ENCODE measurements at places on chromosomes 6 and 20.

GRCh38 chr6:145138469-145139139 lies 596.7 kb downstream of the EPM2A start:
- no peaks in the 10 kb centered on the region for H3K4me1 ChIP-seq
- H3K4me3 ChIP-seq = no peak overlapping the region
- DNase-seq = no peak

- H3K4me1 ChIP-seq = no peaks in the 10 kb centered on the region
- H3K27ac ChIP-seq = no peak overlapping the region
- no peaks in the 10 kb centered on the region for H3K27me3 ChIP-seq
- H3K4me3 ChIP-seq = no peak overlapping the region
- H3K36me3 ChIP-seq = no peaks in the 10 kb centered on the region
- no peak for DNase-seq
These were observed 305.5 kb downstream of the SLC35F1 start for GRCh38 chr6:118212451-118213173.

GRCh38 chr6:84016029-84016428 lies 17.5 kb upstream of the MRAP2 start:
- no peaks in the 10 kb centered on the region for H3K36me3 ChIP-seq
- H3K4me1 ChIP-seq = no peaks in the 10 kb centered on the region
- no peak overlapping the region for H3K27ac ChIP-seq
- H3K27me3 ChIP-seq = no peaks in the 10 kb centered on the region
- H3K4me3 ChIP-seq = no peak overlapping the region
- no peak for DNase-seq

- no peaks in the 10 kb centered on the region for H3K36me3 ChIP-seq
- DNase-seq = no peak
- no peak overlapping the region for H3K4me3 ChIP-seq
These were observed 162.7 kb upstream of the MLN start for GRCh38 chr6:33966536-33966935.

- peaks cover 40% of the 10 kb centered on the region for H3K4me1 ChIP-seq
- DNase-seq = no peak
- no peak overlapping the region for H3K4me3 ChIP-seq
- H3K27ac ChIP-seq = no peak overlapping the region
- H3K27me3 ChIP-seq = no peaks in the 10 kb centered on the region
- peaks cover 12% of the 10 kb centered on the region for H3K36me3 ChIP-seq
These were observed 38.1 kb downstream of the PHF3 start for GRCh38 chr6:63673692-63674091.

- H3K27ac ChIP-seq = no peak overlapping the region
- no peak for DNase-seq
- H3K4me3 ChIP-seq = no peak overlapping the region
- H3K27me3 ChIP-seq = no peaks in the 10 kb centered on the region
These were observed 13.3 kb upstream of the HMGN4 start for GRCh38 chr6:26524722-26525370.

DNA sequence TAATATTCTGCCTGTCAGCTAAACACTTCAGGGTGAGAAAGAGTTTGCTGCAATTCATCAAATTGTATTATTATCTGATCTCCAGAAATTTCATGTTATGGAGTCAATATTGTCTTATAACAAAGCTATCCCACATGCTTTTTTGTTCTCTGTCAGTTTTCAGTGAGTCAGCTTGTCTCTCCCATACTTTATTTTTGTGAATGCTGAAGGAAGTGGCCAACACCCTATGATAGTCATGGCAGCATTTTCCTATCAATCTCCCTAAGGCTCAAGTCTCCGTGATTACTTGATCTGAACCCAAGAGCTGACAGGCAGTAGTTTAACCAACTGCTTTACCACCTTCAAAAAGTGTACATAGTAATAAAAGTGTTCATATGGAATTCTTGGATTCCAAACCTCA lies 42.2 kb downstream of the RFPL4B start:
- no peaks in the 10 kb centered on the region for H3K4me1 ChIP-seq
- H3K27me3 ChIP-seq = no peaks in the 10 kb centered on the region
- no peak for DNase-seq
- no peak overlapping the region for H3K27ac ChIP-seq

DNA sequence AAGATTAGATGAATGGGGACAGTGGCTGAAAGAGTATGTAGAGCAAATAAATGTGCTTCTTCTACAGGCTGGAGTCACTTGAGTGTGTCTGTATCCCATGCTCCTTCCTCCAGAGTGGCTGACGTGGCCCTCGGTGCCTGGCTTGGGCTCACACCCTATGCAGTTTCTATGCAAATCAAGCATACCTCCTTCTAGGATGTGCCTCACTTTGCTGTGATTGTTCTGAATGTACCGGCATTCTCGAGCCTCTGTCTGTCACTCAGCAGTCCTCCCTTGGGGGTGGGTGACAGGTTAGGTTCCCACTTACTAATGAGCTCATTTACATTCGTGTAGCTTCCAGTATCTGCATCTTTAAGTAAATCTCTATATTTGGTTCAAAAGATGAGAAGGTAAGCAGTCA lies 55.1 kb upstream of the HDDC2 start:
- H3K36me3 ChIP-seq = no peaks in the 10 kb centered on the region
- peaks cover 3% of the 10 kb centered on the region for H3K27me3 ChIP-seq
- no peaks in the 10 kb centered on the region for H3K4me1 ChIP-seq
- DNase-seq = no peak
- H3K4me3 ChIP-seq = no peak overlapping the region

DNA sequence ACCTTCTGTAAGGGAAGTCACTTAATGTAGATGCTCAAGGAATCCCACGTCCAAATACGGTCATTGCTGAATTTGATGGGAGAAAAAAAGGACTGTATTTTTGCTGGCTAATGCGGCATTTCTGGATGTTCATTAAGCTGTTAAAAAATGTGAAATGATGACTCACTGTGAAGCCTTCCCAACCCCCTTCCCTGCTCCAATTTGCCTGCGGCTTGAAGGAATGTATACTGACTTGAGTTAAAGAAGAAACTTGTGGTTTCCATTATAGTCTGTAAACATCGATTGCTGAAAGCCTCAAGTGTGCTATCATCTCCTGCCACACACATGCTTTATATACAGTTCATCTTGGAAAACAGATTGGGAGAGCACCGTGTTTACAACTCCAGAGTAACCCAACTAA lies 249.1 kb upstream of the JAG1 start:
- no peaks in the 10 kb centered on the region for H3K36me3 ChIP-seq
- H3K4me1 ChIP-seq = no peaks in the 10 kb centered on the region
- DNase-seq = no peak
- no peak overlapping the region for H3K4me3 ChIP-seq
- H3K27me3 ChIP-seq = no peaks in the 10 kb centered on the region

- H3K27me3 ChIP-seq = no peaks in the 10 kb centered on the region
- no peak for DNase-seq
- no peak overlapping the region for H3K27ac ChIP-seq
- no peak overlapping the region for H3K4me3 ChIP-seq
- H3K36me3 ChIP-seq = no peaks in the 10 kb centered on the region
- H3K4me1 ChIP-seq = no peaks in the 10 kb centered on the region
These were observed 46.0 kb downstream of the TFAP2A start for GRCh38 chr6:10368861-10369260.

GRCh38 chr6:129498950-129499842 lies 210.8 kb downstream of the ARHGAP18 start:
- H3K27me3 ChIP-seq = no peaks in the 10 kb centered on the region
- no peak overlapping the region for H3K4me3 ChIP-seq

- H3K4me3 ChIP-seq = no peak overlapping the region
- H3K4me1 ChIP-seq = no peaks in the 10 kb centered on the region
- no peaks in the 10 kb centered on the region for H3K36me3 ChIP-seq
- no peaks in the 10 kb centered on the region for H3K27me3 ChIP-seq
These were observed 143.8 kb downstream of the F13A1 start for GRCh38 chr6:6176586-6177228.

GRCh38 chr6:69265090-69265489 lies 531.7 kb downstream of the LMBRD1 start:
- DNase-seq = no peak
- H3K4me3 ChIP-seq = no peak overlapping the region
- H3K36me3 ChIP-seq = no peaks in the 10 kb centered on the region

DNA sequence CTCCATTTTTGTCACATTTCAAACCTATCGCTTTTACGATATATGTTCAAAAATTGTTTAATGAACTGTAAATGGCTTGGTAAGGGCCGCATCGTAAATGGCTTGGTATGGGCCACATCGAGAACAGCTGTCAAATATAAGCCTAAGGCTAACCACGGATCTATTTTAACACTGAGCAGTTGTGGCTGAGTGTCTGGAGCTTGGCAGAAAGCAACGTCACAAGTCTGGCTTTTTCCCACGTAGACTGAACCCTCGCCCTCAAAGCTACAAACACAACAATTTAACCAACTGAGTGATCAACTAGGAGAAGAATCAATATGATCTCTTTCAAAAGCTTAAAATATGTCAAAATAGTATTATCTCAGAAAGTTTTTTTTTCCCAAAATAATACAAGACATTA lies 71.4 kb upstream of the PRSS16 start:
- H3K4me1 ChIP-seq = no peaks in the 10 kb centered on the region
- no peak overlapping the region for H3K27ac ChIP-seq
- no peak for DNase-seq
- no peaks in the 10 kb centered on the region for H3K36me3 ChIP-seq
- H3K27me3 ChIP-seq = no peaks in the 10 kb centered on the region

DNA sequence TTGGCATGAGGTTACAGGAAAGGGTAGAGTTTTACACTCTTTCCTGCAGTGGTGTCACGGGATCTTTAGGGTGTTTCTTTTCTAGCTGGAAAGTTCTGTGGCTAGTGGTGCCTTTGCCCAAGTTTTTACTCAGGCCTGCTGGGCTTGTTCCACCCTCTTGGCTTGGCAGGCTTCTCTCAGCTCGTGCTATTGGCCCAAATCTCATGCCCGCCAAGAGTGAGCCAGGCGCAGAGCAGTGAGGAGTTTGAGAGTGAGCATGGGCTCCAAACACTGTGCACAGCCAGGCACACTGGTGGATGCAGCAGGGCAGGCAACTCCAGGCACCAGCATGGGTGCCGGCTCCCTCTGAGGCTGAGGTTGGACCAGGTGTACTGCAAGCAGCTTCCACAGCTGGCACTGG lies 206.5 kb downstream of the SAMD5 start:
- no peaks in the 10 kb centered on the region for H3K27me3 ChIP-seq
- H3K4me3 ChIP-seq = no peak overlapping the region

DNA sequence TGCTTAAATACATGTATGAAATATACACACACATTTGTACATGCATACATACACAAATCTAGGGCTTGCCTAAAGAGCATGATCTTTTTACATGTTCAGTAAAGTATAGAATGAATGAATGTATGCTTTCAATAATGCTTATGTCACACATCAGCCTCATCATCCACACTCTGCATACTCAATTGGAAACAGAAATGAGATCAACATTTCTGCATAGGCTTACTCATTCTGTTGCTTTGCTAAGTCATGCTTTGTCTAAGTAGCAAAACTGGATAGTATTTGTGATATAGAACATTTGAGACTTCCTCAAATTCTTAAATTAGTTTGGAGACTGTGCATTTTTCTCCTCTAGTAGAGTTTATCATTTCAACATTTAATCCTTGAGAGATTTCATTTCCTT lies 343.3 kb downstream of the ADGRB3 start:
- H3K4me1 ChIP-seq = no peaks in the 10 kb centered on the region
- H3K27me3 ChIP-seq = no peaks in the 10 kb centered on the region
- H3K36me3 ChIP-seq = no peaks in the 10 kb centered on the region
- no peak overlapping the region for H3K27ac ChIP-seq
- DNase-seq = no peak

GRCh38 chr20:44576297-44576696 lies 6.1 kb upstream of the PKIG start:
- H3K27ac ChIP-seq = peak overlapping the region; percentile 16
- peaks cover 65% of the 10 kb centered on the region for H3K4me1 ChIP-seq
- H3K4me3 ChIP-seq = no peak overlapping the region

Measured in lower lobe of right lung (tissue), 2 donors.